ENCODE measurements at places on chromosomes 7 and 10.

DNA sequence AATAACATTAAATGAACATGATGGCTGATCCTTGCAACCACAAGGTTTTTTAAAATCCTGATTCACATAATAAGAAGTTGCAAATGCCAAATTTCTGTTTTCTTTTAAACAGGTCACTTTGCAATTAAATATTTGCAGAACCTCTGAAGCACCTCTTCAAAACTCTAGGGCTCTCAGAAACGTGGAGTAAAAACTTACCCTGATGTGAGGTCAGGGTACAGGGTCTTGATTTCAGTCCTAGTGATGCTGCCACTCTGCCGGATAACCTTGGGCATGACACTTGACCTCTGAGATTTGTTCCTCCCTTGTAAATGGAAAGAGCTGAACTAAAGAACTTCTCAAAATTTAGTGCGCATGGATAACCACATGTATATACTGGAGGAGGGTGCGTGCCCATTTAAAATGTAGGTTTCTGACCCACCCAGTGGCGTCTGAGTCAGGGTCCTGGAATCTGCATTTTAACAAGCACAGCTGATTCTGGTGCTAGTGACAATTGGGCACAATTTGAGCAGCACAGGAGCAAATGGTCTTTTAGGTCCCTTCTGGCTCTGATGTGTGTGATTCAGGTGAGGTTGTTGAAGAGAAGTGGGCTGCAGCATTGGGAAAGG, 35.5 kb upstream of the TNPO3 start:
- DNase-seq: no peak

GRCh38 chr7:13604178-13604577, 385.3 kb downstream of the ETV1 start:
- no peak for DNase-seq

DNA sequence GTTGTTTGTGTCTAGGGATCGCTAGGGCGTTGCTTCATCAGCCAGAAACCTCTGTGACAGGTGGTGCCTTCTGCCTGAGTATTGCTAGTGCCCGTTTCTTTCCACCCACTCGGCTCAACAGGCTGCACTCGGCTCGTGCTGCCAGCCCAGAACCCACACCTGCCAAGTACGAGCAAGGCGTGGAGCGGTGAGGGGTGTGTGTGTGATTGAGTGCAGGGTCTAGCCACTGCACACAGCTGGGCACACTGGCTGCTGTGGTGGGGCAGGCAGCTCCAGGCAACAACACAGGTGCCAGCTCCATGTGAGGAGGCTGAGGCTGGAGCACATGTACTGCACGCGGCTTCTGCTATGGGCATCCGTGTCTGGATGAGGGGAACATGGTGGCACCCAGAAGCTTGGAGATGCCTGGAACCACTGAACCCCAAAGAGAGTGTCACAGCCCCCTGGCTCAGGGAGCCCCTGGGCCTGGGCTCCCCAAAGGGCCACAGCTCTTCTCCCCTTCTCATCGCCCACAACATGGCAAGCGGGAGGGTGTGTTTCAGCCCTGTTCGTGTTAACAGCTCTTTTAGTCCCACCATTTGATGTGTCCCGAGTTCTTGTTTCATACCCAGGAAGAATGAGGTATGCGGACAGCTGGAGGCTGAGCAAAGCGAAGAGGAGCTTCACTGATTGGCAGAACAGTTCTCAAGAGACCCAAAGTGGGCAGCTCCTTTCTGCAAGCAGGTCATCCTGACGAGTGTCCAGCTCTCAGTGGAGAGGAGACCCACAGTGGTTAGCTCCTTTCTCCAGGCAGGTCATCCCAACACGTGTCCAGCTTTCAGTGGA, 78.1 kb downstream of the HDAC9 start:
- DNase-seq: no peak

- DNase-seq: no peak
Observed at GRCh38 chr10:119449760-119450461, 92.6 kb downstream of the RGS10 start.

DNA sequence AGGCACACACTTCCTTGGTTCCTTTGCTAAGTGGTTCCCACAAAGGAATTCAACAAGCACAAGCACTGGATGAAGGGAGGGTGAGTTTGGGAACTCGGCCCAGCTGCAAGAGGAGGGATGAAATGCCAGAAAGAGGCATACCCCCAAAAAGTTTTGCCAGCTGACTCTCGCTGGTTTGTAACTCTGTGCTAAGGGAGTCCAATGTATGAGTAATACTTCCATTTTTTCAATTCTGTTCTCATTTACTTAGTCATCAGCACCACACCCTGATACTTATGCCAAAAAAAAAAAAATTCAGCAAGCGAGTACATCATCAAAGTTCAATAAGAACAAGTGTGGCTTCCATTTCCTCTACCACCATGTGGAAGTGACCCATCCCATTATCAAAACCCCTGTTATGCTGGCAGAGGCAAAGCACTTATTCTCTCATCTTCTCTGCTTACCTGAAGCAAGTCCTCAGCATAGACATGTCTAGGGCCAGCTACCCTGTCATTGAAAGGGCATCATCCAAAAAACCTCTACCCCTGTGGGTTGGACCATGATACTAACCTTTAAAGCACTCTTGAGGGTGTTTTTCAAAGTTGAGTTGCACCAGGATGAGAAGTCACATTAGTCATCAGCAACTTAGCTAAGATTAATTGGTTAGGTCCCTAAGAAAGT, 6.9 kb upstream of the HYCC1 start:
- DNase-seq: no peak

GRCh38 chr10:43683451-43684291, 35.0 kb upstream of the ZNF32 start:
- no peak for DNase-seq

- DNase-seq: no peak
Observed at GRCh38 chr10:132471125-132471451, 66.5 kb upstream of the INPP5A start.

GRCh38 chr10:29802171-29802570, 167.4 kb upstream of the SVIL start:
- DNase-seq: no peak

DNA sequence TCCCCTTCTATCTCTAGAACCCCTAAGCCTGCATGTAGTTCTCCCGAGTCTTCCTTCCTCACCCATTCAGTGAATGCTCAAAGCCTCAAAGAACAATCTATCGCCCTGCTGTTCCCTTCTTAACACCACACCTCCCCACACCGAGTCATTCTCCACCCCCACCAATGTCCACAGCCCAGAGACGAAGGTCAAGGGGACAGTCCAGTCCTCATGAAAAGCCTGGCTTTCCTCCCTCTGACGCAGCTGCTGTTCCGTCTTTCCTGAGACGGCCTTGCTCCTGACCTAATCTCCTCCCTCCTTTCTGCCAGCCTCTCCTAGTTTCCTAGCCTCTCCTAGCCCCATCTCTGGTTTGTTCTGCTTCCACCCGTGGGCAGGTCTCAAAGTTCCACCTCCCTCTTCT, 9.2 kb downstream of the MOSPD3 start:
- no peak for DNase-seq

DNA sequence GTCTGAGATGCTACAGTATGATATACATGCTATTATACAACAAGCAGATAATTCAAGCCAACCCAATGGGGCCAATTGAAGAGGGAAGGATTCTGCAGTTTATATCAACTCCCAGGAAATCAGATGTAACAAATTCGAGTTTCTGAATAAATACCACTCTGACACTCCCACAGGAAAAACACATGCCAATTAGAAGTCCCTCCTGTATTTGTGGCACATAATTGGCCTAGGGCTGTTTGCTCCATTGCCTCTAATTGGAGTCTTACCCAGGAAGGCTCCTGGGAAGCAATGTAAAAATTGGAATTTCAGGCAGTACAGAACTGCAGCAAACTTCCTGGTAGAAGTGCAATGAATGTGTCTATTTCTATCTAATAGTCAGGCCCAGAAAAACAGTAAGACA, 4.7 kb downstream of the PPA1 start:
- DNase-seq: no peak

GRCh38 chr10:88182601-88182930, 319.1 kb downstream of the PTEN start:
- DNase-seq: no peak

- no peak for DNase-seq
Observed at GRCh38 chr7:98240961-98241673, 10.9 kb downstream of the TECPR1 start.

- no peak for DNase-seq
Observed at GRCh38 chr10:87886635-87887034, 23.2 kb downstream of the PTEN start.

GRCh38 chr10:65149878-65150277, 1628.7 kb downstream of the REEP3 start:
- no peak for DNase-seq

GRCh38 chr10:21315645-21316220, 209.7 kb downstream of the SKIDA1 start:
- no peak for DNase-seq

DNA sequence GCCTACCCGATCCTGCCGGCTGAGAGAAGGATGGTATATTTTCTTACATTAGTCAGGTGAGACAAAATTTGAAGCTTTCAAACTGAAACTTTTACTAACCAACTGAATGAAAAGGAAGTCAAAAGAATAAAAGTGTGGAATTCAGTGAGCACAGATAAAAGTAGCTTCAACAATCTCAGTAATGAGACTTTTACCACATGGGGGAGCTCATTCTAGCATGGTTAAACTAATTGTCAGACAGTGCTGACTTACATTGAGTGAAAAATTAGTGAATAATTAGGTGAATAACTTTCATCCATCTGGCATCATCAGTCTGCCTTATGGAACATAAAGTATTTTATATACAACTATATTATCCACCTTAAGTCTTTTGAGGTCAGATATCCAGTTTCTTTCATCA, 8.4 kb downstream of the FAM237B start:
- DNase-seq: no peak

DNA sequence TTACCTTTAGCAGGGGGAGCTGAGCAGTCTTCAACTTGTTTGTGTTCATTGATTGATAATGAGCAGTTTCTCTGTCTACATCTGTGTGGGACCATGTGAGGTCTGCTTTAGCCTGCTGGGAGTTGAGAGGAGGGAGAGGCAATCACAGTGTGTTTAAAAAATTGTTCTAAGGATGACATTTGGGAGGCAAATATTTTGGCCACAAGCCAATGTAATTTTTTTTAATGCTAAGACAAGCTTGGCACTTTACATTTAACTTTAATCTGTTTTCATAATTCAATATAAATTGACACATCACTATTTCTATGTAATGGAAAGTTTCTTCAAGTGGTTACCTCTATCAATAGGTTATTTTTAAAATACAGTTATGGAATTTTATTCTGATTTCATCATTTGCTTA, 55.9 kb upstream of the SEMA3A start:
- no peak for DNase-seq

DNA sequence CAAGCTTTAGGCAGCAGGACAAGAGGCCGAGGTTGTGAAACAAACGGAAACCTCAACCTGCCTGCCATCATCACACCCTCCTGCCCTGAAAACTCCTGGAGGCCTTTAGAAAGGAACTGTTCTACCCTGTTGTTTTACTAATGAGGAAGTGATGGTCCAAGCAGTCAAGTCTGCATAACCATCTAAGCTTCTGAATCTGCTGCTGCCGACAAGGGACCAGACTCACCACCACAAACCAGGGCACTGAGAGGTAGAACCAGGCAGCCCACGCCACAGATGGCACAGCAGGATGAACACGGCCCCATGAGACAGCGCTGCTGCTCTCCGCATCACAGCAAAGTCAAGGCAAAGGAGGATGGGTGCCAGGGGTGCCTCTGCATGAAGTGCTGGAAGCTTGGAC, 209.4 kb downstream of the CELF2 start:
- no peak for DNase-seq

DNA sequence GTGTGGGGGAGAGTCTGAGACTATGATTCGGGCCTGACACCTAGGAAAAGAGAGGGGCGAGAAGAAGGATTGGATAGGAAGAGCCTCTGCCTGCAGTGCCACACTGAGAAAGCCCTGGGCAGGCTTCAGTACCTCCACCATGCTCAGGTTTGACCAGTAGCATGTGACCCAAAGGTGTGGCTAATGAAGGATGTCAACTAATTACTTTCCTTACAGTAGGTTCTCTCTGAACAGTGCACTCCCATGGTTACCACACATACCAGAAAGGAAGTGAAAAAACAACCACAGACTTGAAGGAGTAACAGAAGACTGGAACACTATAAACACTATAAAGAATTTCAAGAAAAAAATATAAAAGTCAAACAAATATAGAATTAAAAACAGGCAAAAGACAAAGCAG, 46.2 kb downstream of the SEM1 start:
- no peak for DNase-seq

- DNase-seq: peak; percentile 82
Observed at GRCh38 chr7:26061678-26062603, 90.1 kb upstream of the NFE2L3 start.

DNA sequence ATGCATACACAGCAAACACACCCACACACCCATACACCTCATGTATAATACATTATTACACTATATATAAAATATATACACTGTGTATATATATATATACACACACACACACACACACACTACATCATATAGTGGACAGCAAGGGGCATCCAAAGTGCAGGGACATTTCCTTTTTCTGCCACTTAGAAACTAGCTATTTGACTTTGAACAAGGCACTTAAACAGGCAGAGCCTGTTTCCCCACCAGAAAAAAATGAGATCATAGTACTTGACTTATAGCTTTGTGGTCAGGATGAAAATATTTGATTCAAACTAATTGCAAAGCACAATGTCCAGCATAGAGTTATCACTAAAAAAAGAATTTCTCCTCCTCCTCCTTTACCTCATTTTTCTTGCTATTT, 254.3 kb upstream of the NPVF start:
- DNase-seq: no peak

- DNase-seq: no peak
Observed at GRCh38 chr10:63675171-63675570, 154.0 kb downstream of the REEP3 start.

GRCh38 chr10:73501651-73502050, 5.8 kb upstream of the PPP3CB start:
- no peak for DNase-seq

GRCh38 chr7:44281811-44282600, 43.4 kb downstream of the CAMK2B start:
- no peak for DNase-seq

DNA sequence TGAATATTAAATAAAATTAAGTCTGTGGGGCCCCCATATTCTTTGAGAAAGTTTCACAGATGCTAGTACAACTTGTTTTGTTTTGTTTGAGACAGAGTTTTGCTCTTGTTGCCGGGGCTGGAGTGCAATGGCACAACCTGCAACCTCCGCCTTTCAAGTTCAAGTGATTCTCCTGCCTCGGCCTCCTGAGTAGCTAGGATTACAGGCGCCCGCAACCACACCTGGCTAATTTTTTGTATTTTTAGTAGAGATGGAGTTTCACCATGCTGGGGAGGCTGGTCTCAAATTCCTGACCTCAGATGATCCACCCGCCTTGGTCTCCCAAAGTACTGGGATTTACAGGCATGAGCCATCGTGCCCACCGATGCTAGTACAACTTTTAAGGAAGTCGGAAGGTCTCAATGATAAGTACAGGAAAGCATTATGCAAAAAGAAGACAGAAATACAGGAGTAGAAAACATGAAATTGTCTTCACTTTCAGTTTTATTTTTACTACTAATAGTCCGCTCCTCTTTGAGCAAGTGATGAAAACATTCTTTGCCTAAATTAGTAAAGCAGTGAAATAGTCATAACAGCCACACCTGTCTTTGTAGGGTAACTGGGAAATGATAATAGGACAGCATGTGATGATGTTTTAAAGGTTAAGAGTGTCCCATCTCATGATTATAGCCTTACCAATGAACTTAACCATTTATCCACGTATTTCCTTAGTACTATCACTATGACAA, 147.5 kb downstream of the SEMA3D start:
- no peak for DNase-seq

Data from NCI-H1105 (cell line).